ENCODE measurements at places on chromosomes 5 and 9.

- DNase-seq: no peak
Measured at GRCh38 chr5:97242341-97242740, 59.3 kb upstream of the RIOK2 start.

GRCh38 chr5:43073597-43074546, 33.8 kb upstream of the ANXA2R start:
- no peak for DNase-seq

- no peak for DNase-seq
Measured at GRCh38 chr9:76878933-76879332, 27.0 kb downstream of the PRUNE2 start.

- DNase-seq: no peak
Measured at GRCh38 chr5:122846051-122846550, 688 bp downstream of the SNX24 start.

DNA sequence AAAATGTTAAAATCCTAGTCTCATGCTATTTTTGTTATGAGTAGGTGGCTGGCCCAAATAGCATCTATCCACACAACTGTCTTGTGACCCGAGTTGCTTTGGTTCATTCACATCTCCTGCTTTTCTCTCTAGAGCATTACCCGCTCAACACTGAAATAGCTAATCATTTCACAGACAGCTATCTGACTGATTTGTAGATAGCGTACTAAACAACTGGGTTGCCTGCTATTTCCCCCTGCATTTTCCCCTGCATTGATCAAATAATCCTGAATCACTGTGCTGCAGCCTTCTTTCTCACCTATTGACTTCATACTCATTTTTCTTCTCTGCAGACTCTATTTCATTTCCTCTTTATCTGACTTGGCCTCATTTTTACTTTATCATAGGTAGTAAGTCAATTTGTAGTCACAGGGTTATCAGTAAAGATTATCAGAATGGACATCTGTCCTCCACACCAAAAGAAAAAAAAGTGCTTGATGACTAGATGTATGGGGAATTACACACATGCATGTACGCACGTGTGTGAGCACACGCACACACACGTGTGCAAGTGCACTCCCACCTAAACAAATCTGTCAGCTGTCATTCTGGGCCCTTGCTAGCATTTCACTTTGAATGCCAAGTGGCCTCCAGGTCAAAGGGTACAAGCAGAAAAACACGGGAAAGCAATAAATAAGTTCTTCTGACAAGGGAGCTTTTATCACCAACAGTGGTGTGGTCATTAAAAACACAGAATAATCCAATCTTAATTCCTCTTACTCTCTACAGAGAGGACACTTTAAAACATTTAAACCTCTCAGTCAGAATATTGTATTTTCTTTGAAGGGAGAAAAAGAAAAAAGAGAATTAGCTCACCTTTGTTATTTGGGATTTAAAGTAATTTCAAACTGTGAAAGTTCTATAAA, 501.6 kb downstream of the EFNA5 start:
- DNase-seq: no peak

- no peak for DNase-seq
Measured at GRCh38 chr5:76329346-76329745, 73.7 kb upstream of the IQGAP2 start.

- DNase-seq: no peak
Measured at GRCh38 chr5:103340717-103341388, 82.3 kb downstream of the MACIR start.

DNA sequence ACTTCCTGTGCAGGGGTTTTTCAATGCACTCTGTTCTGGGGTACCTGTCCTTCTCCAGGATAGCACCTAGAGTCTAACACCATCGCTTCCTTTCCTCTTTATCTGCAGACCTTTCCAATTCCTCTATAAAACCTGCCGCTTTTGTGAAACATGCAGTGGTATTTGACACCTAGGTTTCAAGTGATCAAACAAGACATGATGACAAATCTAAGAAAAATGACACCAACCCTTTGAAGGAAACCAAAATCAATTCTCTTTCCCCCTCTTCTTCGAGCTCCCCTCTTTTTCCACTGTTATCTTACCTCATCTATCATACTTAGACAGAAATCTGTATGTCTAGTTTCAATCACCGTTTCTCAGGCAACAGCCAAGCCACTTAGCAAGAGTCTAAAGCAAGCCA, 25.6 kb upstream of the RANBP17 start:
- DNase-seq: no peak

DNA sequence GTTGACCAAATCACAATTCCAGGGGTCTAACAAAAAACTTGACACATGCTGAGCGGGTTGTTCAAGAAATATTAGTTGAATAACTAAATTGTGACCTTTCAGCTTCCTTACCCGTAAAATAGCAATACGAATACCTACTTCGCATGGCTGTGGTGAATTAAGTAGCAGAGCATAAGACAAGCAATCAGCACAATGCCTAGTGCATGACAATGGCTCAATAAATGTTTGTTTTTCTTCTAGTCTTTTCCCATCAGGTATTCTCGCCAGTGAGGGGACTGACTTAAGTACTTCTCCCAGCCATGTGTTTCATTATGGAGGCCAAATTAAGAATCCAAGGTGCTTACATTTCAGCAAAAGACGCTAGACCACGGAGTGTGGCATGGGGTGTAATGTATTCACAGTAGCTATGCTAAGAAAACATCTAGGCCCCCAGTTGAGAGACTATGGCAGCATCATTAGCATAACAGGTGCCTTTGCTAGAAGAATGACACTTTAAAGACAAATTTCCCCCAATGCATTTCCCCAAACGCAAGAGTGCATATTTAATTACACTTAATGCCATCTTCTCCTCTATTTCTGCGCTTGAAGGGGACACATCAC, 145.9 kb downstream of the ASTN2 start:
- no peak for DNase-seq

GRCh38 chr5:87836696-87837095, 424.0 kb upstream of the CCNH start:
- DNase-seq: no peak

DNA sequence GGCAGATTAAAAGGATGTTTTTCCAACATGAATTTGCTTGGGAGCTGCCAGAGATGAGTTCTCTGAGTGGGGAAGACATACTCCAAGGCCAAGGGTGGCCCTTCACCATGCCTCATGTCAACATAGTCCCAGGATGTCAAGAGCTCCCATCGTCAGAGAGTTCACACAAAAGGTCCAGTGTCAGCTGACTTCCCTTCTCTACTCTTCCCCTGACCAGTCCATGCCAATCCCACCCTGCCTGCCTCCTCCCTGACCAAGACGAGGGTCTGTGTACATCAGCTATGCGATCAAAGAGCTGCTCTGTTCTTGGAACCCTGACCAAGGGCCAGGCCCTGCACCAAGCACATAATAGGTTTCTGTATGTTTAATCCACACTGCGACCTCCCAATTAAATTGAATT, 71.2 kb upstream of the ZNF622 start:
- DNase-seq: no peak

DNA sequence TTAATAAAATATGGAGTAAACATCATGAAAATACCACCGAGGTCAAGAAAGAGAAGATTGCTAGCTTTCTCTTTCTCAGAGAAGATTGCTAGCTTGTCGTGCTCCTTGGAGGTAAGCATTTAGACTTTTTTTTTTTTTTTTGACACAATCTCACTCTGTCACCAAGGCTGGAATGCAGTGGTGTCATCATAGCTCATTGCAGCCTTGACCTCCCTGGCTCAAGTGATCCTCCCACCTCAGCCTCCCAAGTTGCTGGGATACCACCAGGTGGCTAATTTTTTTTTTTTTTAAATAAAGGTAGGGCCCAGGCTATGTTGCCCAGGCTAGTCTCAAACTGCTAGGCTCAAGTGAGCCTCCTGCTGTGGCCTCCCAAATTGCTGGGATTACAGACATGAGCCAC, 26.3 kb upstream of the CPLANE1 start:
- no peak for DNase-seq

DNA sequence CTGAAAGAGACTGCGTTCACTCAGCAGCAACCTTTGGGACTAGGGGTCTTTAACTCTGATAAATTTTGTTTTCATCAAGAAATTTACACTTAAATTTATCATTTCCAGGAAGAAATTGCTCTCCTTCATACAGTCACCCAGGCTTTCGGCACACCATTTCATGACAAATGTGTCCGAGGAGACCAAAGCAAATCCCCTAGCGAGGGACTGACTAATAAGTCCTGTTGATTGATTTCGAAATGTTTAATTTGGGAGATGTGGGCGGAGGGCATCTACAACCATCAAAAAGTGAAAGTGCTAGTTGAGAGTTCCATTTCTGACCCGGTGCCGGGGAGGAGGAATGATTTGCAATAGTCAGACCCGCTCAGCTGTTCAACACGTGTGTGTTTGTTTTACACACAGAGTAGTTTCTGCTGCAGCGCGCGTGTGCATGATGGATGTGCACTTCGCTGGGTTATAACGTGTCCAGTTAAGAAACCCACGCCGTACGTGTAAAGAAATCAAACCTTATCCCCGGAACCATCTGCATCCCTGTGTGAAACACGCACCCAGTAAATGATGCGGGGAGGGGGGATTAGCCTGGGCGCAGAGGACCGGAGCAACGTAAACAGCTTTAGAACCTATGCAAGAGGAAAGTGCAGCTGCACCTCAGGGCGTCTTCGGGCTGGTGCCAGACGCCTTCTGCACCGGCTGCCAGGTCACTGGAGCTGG, 845 bp upstream of the NR4A3 start:
- DNase-seq: no peak

- DNase-seq: no peak
Measured at GRCh38 chr9:105154723-105155191, 89.7 kb upstream of the SLC44A1 start.
